Stimulated activated CD4-positive, alpha-beta T cell treated with anti-CD3 and anti-CD28 coated beads, Interleukin-2, amount 100 ng/mL, for 48 hours (primary cell): ENCODE measurements at places on chromosomes 11 and 22.

DNA sequence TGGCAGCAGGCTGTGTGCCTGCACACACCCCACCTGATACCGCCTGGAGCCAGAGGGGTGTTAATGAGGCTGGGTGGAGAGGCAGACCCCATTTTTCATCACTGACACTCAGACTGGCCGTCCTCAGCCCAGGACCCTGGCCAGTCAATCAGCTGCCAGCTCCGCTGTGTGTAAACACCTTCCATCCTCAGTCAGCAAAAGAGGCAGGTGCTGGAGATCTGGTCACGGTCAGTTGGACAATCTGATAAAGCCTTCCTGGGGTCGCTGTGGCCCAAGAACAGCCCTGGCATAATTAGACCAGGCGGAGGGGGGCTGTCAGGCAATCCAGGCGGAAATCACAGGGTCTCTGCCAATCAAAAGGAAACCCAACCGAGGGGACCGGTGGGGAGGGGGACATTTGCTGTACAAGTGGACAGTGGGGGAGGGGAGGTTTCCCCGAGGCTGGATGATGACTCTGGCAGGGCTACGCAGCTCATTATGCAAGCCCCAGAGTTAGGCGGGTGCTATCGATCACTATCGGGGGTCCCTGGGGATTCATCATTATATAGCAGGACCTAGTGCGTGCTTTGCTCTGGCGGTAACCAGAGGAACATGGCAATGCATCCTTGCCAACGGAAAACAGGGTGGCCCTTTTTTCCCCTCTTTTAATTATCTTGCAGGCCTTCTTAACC is 72.9 kb downstream of the ABTB2 start:
- DNase-seq, result no peak

DNA sequence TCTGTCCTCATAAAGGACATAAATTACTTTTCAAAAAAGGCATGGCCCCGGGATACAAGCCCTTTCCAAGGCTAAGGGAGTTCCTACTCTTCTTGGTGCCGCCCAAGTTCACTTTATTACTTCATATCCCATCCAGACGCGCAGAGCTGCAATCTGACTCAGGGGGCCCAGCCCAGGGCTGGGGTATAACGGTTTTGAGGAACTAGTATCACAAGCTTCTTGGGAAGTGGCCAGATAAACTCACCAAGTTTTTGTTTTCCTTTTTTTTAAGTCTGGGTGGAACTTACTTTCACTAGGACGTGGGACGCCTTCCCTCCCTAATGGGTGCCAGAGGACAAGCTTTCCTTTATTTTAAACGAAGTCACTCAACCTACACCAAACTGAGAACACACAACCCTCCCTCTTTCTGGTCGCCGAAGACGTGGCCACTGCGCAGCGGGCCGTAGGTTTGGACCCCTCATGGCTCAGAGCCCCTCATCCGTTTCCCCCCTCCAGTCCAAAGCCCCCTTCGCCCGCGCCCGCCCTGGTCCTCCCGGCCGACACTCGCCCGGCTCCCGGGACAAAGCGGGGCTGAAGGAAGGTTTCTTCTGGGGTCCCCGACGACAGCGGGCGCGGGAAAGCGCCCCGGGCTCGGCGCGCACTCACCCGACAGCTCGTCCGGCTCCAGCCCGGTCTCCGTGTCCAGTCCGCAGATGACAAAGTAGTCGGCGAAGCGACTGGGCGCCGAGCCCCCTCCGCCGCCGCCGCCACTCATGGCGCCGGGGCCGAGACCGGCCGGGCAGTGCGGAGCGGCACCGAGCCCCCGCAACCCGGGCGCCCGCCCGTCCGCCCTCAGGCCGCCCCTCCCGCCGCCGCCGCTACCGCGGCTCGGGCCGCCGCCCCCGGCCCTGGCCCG is 587 bp downstream of the DENND5A start:
- peak; percentile 32 for DNase-seq

DNA sequence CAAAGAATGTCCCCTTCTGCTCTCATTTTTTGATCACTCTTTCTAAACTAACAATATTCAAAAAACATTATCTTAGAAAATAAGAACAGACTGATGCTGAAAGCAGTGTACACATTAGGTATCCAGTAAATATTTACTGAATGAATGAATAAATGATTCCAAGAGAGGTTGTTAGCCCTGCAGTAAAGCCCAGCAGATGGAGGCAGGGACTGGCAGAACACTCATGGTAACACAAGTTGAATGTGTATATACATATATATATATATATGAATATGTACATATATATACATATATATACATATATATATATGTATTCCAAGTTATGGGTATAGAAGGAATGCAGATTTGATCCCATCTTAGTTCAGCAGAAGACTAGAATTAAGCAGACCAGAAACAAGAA is 546.3 kb downstream of the RAB38 start:
- DNase-seq, result no peak

GRCh38 chr22:42473484-42474193 is 41.4 kb upstream of the NFAM1 start:
- no peak for DNase-seq

- DNase-seq, result no peak
These were observed at the start of gene SLC22A6 for GRCh38 chr11:62984451-62984991. TSS of gene SLC22A6 (minus strand) at chr11:62984967. CDS start at chr11:62984690, 277 bp downstream.

- no peak for DNase-seq
These were observed 282.5 kb upstream of the ISX start for GRCh38 chr22:34783436-34783835.

- DNase-seq, result no peak
These were observed 89.6 kb downstream of the SERGEF start for GRCh38 chr11:17923217-17923616.

DNA sequence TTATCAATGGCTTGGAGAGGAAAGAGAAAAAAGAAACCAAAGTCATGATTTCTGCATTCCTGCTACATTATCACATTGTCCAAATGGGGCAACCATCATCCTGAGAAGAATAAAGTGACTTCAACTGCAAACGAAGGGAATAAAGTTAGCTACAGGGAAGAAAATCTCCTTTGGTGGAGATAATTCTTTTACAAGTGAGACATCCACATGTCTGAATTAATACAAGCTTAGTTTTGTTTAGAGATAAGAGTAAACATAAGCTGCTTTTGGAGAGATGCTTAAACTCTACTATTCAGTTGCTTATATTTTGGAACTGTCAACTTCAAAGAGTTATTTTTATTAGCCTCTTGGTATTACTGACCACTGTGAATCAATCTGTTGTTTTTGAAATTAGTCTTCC is at the start of gene OR52L1:
Gene OR52L1, minus strand, starts transcription at position 101 of the 400 bp plus-strand sequence. Its CDS starts 55 bp downstream, at position 46.
- DNase-seq, result no peak

DNA sequence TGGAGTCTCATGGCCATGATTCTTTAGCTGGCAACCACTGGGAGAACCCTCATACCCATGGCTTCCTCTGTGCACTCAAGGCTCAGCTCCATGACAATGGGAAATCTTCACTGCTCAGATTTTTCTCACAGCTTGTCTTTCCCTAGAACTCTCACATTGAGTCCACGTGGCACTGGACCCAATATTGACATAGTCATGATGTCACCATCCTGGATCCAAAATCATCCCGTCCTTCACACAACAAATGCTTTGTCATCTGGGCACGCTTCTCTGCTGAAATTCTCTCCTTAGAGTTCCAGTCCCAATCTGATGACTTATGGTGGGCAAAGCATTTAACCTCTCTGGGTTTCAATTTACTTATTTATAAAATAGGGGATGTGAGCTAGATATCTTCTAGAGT is 37.7 kb upstream of the CD44 start:
- DNase-seq, result no peak

DNA sequence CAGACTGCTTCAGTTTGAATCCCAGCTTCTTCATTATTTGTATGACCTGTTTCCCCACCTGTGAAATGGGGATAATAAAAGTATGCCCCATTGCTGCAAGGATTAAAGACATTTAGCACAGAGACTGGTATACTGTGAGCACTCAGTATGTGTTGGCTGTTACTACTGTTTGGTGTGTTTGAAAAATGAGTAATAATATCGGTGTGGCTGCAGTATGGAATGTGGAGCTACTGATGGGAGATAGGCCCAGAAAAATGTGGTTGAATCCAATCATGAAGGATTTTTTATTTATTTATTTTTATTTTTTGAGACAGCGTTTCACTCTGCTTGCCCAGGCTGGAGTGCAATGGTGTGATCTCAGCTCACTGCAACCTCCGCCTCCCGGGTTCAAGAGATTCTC is 9.1 kb upstream of the C1QTNF4 start:
- DNase-seq, result no peak

GRCh38 chr11:8310743-8311298 is 47.1 kb upstream of the LMO1 start:
- no peak for DNase-seq

DNA sequence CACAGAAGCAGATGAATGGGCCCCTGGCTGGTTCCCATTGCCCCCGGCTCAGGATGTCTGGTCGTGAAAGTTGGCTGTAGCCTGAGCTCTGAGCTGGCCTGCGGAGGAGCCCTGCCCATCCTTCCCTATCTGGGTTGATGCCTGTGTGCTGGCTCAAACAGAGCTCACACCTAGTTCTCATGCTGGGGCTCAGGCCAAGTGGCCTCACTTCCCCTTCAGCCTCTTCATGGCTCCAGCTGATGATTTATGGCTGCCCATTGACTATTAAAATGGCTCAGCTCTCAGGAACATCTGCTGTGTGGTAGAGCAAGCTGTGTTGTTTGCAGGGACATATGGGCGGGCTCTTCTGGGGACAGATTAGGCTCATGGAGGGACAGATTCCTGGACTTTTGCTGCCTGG is 64.7 kb downstream of the ADAMTS15 start:
- no peak for DNase-seq

- DNase-seq, result peak; percentile 73
These were observed at the start of gene SIPA1 for GRCh38 chr11:65637794-65638419. TSS of gene SIPA1 (plus strand) at chr11:65638101. CDS start at chr11:65640922, 2,821 bp downstream.

- peak; percentile 14 for DNase-seq
These were observed 388 bp downstream of the TMEM121B start for GRCh38 chr22:17120711-17121232.

- DNase-seq, result no peak
These were observed 73.6 kb downstream of the MICAL3 start for GRCh38 chr22:17950651-17951214.
